Stimulated activated CD8-positive, alpha-beta memory T cell treated with anti-CD3 and anti-CD28 coated beads, Interleukin-15, amount 100 ng/mL, for 24 hours (primary cell): ENCODE measurements at places on chromosomes 7 and 10.

DNA sequence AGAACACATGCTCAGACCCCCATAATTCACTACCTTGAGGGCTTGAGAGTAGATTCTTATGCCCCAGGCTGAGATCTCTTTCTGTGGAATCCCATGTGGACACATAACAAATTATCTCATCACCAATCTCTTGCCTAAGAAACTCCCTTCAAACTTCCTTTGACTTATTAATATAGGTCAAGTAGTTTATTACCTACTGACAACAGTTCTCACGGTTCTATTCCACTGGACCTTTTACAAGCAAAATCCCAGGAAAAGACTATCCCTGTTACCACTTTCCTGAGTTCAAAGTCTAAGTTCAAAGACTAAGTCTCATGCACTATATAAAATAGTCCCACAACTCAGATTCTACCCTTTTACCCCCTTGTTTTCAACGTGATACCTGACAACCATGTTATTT lies 754.7 kb downstream of the SUGCT start:
- no peak for DNase-seq

DNA sequence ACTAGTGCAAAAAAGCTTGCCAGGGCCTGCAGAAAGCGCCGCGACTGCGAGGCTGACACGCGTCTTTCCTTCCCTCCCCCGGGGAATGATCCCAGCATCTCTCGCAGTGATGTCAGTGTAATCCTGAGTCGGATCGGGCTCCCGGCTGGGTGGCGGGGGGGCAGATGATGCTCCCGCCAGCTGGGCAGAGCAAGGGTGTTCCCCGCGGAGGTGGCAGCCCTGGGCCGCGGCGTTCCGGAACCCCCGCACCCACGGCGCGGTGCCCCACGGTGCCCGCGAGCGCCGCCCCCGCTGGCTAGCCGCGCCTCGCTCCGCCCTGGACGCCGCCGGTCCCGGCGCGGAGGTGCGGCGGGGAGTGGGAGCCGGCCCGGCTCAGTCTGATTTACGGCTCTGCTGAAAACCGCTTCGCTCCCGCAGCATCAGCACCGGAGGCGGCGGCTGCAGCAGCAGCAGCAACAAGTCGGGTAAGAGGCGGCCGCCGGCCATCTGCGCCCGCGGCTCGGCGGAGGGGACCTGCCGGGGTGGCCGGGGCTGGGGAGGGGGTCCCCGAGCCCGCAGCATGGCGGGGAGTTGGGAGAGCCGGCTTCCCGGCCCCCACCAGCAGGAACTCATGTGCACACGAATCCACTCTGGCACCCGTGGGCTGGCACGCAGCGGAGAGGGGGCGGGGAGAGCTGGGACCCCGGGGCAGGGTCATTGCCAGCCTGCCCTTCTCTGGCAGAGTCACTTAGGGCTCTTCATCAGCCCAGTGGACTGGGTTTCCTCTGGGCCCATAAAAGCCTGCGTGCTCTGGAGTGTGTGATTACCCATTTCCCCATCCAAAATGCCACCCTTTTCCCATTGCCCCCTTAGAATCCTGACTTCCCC lies at the start of gene ZNF365:
ZNF365 (plus strand) TSS at position 375 of the 867 bp plus-strand sequence. CDS start 1,825 bp downstream, outside the sequence.
- no peak for DNase-seq

GRCh38 chr7:112422842-112423496 lies 27.3 kb upstream of the IFRD1 start:
- DNase-seq: no peak

DNA sequence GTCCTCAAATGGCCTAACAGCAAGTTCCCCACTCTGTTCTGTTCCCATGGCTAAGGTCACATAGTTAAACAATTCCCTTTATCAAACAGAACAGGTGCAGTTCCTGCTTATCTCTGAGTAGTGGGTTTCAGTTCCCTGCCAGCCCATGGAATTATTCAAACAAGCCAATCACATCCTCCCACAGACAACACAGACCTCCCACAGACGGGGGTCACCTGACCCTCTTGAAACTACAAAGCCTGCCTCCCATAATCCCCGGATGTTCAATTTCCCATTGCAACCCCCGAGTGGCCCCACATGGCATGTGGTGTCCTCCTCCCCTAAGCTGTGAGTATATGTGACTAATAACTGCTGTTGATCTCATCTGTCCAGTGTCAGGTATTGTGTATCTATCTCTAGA lies 64.1 kb downstream of the TMEM168 start:
- no peak for DNase-seq

GRCh38 chr7:25557930-25558329 lies 329.6 kb upstream of the NPVF start:
- no peak for DNase-seq

GRCh38 chr7:111392294-111392693 lies 170.0 kb downstream of the IMMP2L start:
- DNase-seq: no peak

GRCh38 chr10:44243851-44244510 lies 140.9 kb downstream of the CXCL12 start:
- DNase-seq: no peak

GRCh38 chr10:78455811-78456210 lies 422.1 kb downstream of the RPS24 start:
- no peak for DNase-seq

- DNase-seq: no peak
Observed at GRCh38 chr10:80197972-80198916, 7.1 kb downstream of the ANXA11 start.

- no peak for DNase-seq
Observed at GRCh38 chr10:92553959-92554358, 19.9 kb downstream of the IDE start.

DNA sequence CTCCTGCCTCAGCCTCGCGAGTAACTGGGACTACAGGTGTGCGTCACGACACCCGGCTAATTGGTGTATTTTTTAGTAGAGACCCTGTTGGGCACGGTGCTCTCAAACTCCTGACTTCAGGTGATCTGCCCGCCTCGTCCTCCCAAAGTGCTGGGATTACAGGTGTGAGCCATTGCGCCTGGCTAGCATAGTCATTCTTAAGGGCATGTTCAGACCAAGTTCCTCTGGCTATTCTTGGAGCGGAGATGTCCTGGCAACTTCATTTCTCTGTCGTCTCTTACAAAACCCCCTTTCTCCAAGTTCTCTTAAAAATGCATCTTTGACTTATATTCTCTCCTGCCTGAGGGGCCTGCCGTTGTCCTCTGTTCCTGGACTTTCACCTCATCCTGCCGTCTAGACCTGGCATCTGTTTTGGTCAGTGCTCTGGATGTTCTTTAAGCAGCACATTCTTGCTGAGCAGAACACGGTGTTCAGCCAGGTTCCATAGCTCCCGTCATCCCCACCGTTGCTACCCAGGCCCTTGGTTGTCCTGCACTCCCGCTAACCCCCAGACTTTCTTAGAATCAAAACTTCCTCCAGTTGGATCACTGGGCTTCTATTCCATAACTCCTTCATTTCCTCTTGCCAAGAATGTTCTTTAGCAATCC lies 509.9 kb upstream of the GALNT17 start:
- no peak for DNase-seq

- DNase-seq: no peak
Observed at GRCh38 chr7:30918676-30919075, 7.0 kb downstream of the AQP1 start.

GRCh38 chr10:132516771-132517725 lies 20.5 kb upstream of the INPP5A start:
- DNase-seq: no peak

GRCh38 chr10:35640951-35641675 lies 983 bp downstream of the FZD8 start:
- no peak for DNase-seq

DNA sequence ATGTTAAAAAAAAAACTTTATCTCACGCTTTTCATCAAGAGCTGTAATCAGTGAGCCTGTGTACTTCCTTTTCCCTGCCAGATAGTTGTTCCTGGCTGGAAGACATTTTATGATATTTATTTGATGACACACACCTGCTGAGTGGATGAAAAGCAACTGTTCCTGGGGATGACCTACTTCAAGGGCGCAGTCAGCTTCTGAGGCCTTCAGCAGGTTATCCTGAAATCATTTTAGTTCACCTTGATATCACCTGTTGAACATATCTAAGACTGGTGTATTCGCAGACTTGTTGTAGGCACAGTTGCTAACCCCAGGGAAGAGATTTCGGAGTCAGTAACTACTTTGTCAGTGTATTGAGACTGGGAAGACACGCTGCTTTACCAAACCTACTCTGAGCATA lies 234.5 kb upstream of the TCF7L2 start:
- no peak for DNase-seq

DNA sequence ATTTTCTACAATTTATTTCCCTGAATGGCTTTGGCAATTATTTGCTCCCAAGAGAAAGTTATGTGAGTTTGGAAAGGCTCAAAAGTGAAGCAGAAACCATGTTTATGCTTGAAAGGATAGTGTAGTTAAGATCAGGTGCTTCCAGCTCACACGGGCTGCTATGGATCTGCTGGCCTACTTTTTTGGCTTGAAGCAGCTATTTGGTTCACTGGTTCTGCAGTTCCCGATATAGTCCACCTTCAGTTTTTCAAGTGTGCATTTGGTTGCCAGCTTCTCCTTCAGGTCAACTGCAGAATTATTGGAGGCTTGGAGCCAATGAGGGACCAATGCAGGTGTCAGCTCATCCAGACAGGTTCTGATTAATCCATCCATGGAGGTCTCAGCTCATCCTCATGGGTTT lies 484.3 kb upstream of the SEMA3A start:
- DNase-seq: no peak

GRCh38 chr7:140732416-140732815 lies 35.9 kb downstream of the NDUFB2 start:
- DNase-seq: no peak

GRCh38 chr10:600876-601659 lies 88.4 kb downstream of the DIP2C start:
- DNase-seq: no peak

- DNase-seq: no peak
Observed at GRCh38 chr10:69915215-69915560, 113.5 kb downstream of the COL13A1 start.

- DNase-seq: no peak
Observed at GRCh38 chr10:110410329-110411046, 87.2 kb upstream of the DUSP5 start.

GRCh38 chr7:17682586-17682985 lies 257.7 kb downstream of the SNX13 start:
- no peak for DNase-seq

- no peak for DNase-seq
Observed at GRCh38 chr10:16976803-16977202, 152.8 kb downstream of the CUBN start.

DNA sequence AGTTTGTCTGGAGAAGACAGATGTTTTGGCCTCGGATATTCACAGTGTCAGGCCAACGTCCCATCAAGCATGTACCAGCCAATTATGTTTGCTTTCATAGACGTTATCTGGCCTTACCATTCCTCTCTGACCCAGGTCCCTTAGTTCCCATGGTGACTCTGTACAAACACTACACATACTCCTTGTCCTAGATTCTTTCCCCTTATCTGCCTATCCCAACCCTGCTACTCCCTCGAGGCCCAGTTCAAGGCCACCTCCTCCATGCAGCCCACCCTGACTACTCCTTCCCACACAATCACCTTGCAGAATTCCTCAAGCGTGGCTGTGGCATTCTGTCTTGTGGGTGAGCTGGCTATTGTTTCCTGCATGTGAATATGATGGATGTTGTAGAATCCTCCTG lies 155.2 kb downstream of the PRKAG2 start:
- no peak for DNase-seq

- DNase-seq: no peak
Observed at GRCh38 chr10:28910956-28911355, 233.6 kb downstream of the BAMBI start.

DNA sequence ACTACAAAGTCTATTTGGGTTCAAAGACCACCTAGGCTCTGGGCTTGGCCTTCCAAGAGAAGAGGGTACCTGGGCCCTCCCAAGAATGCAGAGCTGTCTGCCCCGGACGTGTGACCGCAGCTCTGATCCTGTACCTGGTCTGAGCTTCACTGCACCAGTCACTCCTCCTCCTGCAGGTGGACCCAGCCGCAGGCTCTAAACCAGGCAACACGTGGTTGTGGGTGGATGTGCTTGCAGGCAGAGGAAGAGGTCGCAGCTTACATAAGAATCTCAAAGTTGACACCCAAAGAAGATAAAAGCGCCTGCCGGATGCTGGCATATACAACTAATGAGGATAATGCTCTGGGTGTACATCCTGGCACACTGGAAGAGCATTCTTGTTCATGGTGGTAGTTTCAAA lies 9.4 kb upstream of the PFKP start:
- no peak for DNase-seq

- DNase-seq: no peak
Observed at GRCh38 chr7:95925971-95926370, 153.6 kb downstream of the DYNC1I1 start.

GRCh38 chr10:80444646-80445319 lies 9.3 kb upstream of the TSPAN14 start:
- no peak for DNase-seq

DNA sequence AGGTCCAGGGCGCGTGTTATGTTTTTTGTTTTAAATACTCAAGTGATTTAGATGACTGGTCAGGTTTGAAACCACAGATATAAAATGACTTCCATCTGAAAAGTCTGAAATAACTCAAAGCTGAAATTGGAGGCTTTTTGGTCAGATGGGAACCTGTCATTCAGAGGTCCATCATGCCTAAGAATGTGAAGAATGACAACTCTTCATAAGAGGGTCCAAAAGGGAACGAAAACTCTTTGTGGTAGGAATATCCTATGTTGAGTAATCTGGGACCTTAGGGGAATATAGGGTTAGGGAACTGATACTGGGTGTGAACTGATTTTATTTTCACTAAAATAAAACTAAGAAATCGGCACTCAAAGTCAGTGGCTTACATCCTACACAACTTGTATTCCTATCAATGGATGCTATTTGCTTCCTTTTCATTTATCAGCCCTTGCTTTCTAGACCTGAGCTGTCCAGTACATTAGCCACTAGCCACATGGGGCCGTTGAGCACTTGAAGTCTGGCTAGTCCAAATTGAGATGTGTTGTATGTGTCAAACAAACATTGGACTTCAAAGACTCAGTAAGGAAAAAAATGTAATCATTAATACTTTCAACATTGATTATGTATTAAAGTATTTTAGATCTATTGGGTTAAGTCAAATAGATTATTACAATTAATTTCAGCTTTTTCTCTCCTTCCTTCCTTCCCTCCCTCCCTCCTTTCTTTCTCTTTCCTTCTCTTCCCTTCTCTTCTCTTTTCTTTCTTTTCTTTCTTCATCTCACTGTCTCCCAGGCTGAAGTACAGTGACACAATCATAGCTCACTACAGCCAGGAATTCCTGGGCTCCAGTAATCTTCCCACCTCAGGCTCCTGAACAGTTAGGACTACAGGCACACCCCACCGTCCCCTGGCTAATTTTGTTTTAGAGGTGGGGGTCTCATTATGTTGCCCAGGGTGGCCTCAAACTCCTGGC lies 56.5 kb upstream of the KDM7A start:
- DNase-seq: no peak

DNA sequence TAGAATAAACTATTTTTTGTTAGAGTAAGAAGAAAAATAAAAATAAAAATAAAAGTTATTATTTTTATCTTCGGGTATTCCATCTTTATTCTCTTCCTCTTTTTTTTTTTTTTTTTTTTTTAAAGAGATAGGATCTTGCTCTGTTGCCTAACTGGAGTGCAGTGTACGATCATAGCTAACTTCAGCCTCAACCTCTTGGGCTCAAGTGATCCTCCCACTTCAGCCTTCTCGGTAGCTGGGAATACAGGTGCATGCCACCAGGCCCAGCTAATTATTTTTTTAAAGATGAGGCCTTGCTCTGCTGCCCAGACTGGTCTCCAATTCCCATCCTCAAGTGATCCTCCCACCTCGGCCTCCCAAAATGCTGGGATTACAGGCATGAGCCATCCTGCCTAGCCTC lies 15.4 kb downstream of the STAM start:
- DNase-seq: no peak
